ENCODE measurements at places on chromosomes 16 and 17.

GRCh38 chr16:60279061-60279665, 1545.0 kb upstream of the GOT2 start:
- DNase-seq = no peak

DNA sequence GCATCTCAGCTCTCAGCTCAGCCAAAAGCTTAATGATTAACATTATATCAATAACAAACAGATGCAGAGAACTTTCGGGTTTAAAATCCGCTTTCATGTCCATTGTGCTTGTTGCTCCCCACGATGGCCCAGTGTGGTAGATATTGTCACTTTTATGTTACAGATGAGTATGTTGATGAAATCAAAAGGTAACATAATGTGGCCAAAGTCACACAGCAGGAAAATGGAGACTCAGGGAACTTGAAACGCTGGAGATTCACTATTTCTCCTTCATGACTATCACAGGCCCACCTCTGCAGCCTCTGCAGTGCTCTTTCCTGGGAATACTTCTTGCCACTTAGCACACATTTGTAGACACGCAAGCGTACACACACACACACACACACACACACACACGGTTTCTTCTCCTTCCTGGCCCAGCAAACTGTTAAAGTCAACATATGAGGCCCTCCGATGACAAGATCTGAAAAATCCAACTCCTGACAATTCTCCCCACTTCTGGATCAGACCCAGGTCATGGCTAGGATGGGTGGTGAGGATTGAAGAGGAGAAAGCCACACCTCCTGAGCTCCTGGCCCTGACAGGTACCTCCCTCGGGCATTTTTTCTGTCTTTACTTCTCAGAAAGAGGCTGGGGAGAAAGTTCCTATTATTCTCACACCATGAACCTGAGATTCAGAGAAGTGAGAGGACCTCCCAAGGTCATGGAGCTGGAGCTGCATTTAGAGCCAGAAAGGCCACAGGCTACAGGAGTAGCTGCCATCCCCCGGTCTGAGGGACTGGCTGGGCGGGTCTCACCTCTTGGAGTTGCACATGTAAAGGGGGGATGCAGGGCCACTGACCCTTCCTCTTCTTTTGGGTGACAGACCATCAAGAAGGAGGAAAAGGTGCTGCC, 9.7 kb downstream of the DRC7 start:
- DNase-seq = no peak

DNA sequence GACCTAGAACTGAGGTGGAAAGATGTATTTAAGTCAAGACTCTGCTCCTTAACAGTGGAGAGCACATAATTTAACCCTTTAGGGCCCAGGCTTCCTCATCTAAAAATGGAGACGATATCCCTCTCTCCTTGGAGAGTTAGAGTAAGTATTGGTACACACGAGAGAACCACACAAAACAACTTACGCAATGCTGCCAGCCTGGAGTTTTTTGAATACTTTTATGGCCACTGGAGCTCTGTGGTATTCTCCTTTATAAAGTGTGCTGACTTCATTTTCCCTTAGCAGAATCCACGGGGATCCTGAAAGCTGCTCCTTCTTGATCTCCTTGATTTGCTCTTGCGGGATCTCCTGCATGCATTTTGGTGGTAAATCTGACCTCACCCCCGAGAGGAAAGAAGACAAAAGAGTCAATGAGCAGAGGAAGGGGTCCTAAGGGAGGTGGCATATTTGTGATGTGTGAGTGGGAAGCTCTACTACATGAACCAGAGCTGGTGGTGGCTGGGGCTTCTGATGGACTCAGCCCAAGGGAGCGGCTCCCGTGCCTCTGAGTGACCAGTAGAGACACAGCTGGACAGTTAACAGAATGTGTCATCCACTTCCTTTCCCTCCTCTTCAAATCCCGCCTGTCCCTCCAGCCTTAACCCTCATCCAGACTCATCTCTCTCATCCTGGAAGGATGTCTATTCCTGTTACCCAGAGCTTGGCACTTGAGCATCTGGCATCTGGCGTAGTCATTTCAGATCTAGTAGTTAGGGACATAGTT, 9.4 kb downstream of the MLKL start:
- no peak for DNase-seq

DNA sequence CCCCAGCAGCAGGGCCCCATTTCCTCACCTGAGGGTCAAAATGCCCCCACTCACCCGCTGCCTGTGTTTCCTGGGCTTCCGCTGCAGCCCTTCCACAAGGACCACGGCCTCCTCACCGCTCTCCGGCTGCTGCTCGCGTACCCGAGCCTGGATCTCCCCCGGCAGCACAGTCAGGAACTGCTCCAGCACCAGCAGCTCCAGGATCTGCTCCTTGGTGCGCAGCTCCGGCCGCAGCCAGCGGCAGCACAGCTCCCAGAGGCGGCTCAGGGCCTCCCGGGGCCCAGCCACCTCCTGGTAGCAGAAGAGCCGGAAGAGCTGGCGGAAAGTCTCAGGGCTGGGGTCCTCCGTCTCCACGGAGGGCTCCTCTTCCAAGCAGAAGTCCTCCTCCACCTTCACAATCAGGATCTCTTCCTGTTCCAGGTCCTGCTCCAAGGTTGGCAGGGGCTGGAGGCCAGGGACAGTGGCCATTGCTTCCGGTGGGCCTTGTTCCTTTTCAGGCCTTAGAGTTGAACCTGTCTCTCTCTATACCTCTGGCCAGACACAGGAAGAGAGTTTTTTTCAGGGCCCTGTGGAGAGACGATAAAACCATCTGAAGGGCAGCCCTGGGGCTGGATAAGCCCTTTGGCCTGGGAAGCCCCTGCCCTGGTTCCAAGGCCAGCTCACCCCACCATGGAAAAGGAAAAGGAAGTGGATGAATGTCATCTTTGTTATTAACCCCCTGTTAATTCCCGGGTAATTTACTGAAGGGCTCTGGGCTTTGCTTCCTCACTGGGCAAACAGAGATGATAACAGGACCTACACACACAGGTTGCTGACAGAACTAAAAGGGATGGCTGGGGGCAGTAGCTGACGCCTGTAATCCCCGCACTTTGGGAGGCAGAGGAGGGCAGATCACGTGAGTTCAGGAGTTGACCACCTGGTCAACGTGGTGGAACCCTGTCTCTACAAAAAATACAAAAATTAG, 1.2 kb downstream of the ZNF500 start:
- DNase-seq = no peak

- no peak for DNase-seq
Measured at GRCh38 chr16:47726031-47726675, 265.0 kb downstream of the PHKB start.

DNA sequence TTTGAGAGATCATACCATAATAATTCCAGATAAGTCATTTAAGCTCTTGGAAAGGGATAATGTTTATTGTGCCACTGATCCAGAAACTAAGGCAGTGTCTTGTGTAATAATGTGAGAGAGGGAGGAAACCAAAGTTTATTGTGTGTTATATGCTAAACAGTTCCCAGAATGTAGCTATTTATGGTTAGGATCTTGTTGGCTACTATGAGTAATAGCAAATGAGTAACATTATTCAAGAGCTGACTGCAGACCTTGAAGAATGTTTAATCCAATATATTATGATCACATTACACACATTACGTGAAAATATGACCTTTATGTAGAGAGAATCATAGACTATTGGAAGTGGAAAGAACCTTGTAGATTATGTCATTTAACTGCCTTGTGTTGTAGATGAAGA, 139.5 kb downstream of the BCAS3 start:
- DNase-seq = no peak

DNA sequence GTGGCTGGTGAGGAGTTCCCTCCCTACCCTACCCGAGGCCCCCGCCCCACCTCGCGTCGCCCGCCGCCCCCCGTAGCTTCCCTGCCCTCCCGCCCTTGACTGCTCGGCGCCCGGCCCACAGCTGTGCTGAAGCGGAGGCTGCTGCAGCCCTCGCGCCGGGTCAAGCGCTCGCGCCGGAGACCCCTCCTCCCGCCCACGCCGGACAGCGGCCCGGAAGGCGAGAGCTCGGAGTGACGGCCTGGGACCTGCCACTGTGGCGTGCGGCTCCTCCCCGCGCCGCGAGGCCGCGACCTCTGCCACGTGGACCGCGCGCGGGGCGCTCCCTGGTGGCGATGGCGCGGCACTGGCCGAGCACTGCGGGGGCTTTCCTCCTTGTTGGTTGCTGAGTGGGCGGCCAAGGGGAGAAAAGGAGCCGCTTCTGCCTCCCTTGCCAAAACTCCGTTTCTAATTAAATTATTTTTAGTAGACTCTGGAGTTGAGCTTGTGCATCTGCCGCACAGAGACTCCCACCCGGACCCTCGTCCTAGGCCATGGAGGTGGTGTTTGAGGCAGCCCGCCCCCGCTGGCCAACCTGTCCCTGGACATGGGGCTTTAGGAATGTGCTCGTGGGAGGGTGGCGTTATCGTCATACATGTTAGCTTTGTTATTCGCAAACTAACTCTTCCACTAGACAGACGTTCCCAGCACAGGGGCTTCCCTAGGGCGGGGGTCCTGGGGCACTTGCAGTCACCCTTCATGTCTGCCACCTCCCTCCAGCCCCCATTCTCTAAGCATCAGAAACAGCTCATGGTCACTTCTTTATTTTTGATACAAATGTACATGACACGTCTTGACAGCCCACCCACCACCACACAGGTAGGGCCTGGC, 4.4 kb downstream of the TP53I13 start:
- DNase-seq = peak; percentile 70

GRCh38 chr17:79606487-79607281, 4.2 kb downstream of the RBFOX3 start:
- no peak for DNase-seq

GRCh38 chr17:44502598-44503146, 534 bp downstream of the GPATCH8 start:
- no peak for DNase-seq

DNA sequence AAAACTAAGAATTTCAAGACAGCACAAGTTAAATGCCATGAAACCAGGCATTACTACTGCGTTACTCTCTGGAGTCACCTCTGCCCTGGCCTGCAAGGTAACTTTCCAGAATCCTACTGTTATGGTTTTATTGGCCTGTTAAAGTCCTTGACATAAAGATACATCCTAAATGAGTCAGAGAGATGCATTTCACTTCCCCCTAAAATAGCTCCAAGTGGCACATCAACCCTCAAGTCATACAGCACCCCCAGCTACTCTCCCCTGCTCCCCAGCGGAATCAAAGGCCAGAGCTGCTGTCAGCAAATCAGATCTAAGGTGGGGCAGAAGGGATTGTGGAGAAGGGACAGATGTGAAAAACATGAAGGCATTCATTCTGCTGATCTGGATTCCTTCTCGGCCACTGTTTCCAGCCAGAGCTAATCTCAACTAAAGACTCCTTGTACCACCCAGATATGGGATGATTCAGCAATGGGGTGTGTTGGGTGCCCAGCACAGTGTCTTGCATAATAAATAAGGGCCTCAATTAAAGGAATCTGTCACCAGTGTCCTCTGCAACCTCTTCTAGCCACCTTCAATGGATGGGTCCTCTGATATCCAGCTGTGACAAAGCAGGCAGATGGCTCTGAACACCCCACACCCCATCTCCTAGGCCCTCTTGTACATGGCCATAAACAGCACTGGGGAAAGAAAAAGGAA, 8.5 kb upstream of the CCL1 start:
- DNase-seq = no peak

- DNase-seq = no peak
Measured at GRCh38 chr17:40541873-40542557, 23.3 kb downstream of the CCR7 start.

- DNase-seq = no peak
Measured at GRCh38 chr16:1601031-1601430, 10.8 kb downstream of the IFT140 start.

GRCh38 chr16:28218109-28218508, 6.3 kb upstream of the XPO6 start:
- DNase-seq = peak; percentile 75

GRCh38 chr17:20156196-20157000, 147.2 kb downstream of the SPECC1 start:
- peak; percentile 42 for DNase-seq

GRCh38 chr16:75028544-75029135, 29.8 kb downstream of the ZNRF1 start:
- DNase-seq = no peak

- peak; percentile 22 for DNase-seq
Measured at GRCh38 chr17:27628376-27628775, 2.6 kb upstream of the LGALS9 start.

GRCh38 chr16:74186561-74186971, 110.0 kb upstream of the PSMD7 start:
- no peak for DNase-seq

DNA sequence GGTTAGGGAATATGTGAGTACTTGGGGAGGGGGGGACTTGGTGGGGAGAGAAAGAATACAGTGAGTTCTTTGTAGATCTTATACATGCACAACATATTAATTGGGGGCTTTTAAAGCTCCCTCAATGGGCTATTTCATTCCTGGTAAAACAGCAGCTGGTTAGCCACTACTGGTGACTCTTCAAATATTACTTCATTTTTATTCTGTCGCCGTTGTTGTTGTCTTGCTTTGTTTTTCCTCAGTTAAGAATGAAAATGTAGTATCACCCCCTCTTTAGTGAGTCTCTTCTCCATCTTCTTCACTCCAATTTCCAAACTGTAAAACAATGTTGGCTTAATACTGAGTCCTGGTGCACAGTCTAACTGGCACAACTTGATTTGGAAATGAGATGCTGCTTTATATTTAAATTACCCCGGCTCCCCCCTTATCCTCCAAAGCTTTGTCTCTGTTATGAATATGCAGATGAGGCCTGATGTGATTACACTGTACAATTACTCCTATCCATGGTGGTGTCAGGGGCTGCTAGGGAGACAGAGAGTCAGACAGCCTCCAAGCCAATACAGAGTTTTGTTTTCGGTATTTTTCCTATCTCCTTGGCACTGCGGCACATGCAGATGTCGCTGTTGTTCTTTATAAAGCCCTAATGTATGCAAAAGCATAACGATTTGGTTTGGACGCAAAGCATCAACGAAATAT, 256.9 kb upstream of the PMFBP1 start:
- no peak for DNase-seq

DNA sequence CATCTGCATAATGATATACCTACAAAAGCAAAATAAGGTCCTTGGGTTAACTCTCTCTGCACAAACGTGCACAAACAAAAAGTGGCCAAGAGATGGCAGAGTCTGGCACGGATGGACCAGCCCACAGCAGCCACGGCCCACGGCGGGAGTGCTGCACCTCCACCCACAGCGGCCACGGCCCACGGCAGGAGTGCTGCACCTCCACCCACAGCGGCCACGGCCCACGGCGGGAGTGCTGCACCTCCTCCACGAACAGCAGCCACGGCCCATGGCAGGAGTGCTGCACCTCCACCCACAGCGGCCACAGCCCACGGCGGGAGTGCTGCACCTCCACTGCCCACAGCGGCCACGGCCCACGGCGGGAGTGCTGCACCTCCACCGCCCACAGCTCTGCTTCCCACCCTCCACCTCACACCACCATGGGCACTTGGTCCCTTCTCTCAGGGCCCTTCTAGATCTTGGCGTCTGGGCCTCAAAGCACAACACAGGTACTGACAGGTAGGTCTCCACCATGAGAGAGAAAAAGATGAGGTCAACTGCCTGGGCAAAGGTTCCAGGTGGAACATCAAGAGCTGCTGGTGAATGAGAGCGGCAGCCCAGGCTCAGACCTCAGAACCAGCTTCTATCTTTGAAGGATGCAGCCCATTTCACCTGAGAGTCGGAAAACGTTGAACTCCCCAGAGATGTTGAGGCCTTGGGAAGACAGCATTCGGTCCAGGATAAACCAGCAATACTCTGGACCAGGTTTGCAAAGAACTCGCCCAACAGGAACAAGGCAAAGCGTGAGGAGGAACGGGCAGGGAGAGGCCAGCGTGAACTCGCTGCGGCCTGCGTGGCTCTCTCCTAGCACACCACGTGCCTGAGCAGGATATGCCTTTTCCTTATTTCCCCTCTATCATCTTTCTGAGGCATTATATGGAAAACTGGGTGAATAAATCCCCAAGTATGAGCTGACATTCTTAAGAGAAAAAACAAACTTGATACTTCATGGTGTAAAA, 124.5 kb downstream of the ZNF778 start:
- no peak for DNase-seq
